Stimulated activated CD4-positive, alpha-beta T cell treated with anti-CD3 and anti-CD28 coated beads, TNF-alpha, amount 100 ng/mL, for 48 hours (primary cell): ENCODE measurements at places on chromosomes 2 and 18.

DNA sequence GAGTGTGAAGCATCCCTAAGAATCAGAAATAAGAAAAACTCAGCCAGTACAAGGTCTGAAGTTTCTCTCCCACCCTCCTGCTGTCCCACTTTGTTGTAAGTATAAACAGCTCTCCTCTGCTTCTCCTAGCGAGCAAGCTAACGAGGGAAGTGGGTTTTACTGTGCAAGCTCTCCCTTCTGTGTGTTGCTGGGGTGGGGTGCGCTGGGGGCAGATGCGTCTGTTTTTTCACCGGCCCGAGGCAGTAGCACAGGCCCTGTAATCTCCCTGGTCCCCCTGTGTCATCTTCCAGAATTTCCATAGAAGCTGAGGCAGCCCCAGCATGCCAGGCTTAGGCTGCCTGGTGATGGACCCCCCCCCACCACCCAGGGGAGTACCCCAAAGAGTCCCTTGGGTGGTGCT, 9.4 kb upstream of the CXCR4 start:
- no peak for DNase-seq

- no peak for DNase-seq
Measured at GRCh38 chr2:150358468-150358807, 129.0 kb downstream of the RND3 start.

GRCh38 chr2:218344090-218344754, 12.4 kb upstream of the CATIP start:
- no peak for DNase-seq

- DNase-seq = no peak
Measured at GRCh38 chr18:475202-476031, 25.1 kb downstream of the COLEC12 start.

DNA sequence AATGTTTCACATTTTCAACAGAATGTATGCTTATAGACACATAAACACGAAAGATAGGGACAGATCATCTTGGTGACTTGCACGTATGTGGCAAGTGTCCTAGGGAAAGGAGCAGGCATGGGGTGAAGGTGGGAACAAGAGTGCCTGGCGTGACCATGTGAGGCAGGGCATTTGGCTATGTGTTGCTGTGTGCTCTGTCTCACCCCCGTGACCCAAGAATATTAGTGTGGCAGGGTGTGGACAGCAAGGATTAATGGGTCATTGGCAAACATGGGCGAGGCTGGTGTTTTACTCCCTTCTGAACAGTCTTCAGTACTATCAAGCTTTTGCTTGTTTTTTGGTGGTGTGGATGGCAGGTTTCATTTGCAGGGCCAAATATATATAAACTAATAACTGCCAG, 1.3 kb upstream of the VWA3B start:
- DNase-seq = no peak
